Large intestine (tissue), 12 donors: ENCODE measurements at places on chromosomes 16 and 17.

DNA sequence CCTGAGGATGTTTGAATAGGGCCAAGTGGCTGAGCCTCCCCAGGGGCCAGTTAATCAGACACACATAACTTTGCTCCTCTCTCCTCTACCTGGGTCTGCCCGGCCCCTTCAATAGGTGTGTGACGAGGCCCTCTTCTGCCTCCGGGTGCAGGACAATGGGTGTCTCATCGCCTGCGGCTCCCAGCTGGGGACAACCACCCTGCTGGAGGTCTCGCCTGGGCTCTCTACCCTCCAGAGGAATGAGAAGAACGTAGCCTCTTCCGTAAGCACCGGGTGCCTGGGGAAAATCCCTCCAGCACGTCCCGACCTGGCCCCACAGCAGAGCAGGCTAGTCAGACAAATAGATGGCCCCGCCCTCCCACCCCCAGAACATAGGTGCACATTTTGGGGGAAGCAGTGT, 16.1 kb upstream of the KIF19 start:
- no peak for DNase-seq

DNA sequence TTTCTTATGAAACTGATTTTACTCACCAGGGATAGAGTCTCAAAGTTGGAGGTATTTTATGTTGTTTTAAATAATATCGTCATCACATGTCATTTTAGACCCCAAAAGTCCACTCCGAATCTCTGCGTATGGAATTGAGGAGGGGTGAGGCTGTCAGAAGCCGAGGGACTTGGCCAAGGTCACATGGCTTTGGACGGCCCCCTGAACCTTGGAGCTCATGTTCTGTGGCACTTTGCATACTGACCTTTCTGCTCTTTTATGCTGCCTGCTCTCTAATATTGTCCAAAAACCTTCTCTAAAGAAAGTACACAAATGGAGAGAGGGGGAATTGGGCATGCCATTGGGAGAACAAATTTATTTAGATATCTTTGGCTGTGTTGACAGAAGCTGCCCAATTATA, 700.0 kb downstream of the WWOX start:
- DNase-seq: no peak

DNA sequence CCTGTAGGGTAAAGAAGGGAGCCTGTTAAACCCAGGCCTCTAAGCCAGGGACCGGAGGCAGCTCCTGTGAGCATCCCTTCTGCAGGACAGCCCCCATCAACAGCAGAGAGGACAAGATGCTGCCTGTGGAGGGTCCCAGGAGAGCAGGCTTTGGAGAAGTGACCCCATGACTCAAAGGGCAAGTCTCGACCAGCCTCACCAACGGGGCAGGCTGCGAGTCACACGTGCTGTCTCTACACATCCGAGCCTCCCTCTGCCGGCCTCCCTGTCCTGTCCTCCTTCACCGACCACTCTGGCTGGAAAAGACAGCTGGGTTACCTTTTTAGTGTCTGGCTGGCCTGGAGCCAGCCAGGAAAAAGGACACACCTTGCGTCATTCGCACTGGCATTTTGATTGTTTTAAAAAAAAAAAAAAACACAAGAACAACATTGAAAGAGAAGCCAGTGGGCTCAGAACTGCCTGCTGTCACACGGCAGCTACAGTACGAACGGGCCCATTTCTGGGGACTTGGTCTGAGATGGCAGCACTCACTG, 74.5 kb upstream of the RCVRN start:
- no peak for DNase-seq

DNA sequence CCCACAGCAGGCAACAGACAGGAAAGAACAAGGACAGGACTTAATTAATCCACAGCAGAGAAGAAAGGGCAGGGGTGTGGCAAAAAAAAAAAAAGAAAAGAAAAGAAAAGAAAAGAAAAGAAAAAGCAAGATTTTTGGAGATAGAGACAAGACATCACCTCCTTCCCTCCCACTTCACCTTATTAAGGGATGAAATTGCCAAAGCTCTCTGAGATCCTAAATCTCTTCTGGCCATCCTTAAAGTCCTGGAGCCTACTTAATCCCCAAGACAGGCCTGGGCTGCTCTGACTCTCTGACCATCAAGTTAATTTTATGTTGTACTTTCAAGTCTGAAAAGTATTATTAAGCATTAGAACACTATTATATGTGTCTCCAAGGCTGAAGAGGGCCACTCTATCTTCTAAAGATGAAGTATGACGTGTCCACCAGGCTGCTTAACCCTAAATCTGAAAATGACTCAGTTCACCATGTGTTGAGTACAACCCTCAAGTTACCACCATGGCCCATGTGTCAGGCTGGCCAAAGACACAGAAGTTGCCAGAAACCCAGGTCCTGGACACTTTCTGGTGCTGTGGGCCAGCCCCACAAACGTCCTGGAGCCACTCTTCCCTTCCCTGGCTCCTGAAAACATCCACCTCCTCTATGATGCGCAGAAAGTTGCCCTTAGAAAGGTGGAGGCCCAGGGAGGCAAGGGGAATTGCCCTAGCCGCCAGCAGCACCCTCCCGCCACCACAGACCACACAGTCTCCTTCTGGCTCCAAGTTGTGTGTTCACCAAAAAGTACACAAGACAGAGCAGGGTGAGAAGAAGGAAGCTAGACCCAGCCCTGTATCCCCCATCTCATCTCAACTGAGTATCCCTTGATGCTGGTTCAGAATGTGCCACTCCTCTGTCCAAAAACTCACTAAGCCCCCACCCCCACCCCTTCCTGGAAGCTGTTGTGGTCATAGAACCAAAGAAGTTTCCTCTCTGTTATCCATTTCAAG, 2.7 kb downstream of the SOCS1 start:
- no peak for DNase-seq

- DNase-seq: no peak
Observed at GRCh38 chr17:81547614-81547982, 4.6 kb downstream of the FAAP100 start.

- peak; percentile 80 for DNase-seq
Observed at GRCh38 chr16:3443108-3444031, at the start of the genes NAA60 and ZNF597. Gene NAA60, plus strand, starts transcription at chr16:3443680. Its CDS starts 32,548 bp downstream, at chr16:3476228. Gene ZNF597, minus strand, starts transcription at chr16:3443504. Its CDS starts 351 bp downstream, at chr16:3443153.

- peak; percentile 47 for DNase-seq
Observed at GRCh38 chr17:77280304-77281121, 139.7 kb downstream of the SEC14L1 start.
